ENCODE measurements at places on chromosomes 3 and 15.

DNA sequence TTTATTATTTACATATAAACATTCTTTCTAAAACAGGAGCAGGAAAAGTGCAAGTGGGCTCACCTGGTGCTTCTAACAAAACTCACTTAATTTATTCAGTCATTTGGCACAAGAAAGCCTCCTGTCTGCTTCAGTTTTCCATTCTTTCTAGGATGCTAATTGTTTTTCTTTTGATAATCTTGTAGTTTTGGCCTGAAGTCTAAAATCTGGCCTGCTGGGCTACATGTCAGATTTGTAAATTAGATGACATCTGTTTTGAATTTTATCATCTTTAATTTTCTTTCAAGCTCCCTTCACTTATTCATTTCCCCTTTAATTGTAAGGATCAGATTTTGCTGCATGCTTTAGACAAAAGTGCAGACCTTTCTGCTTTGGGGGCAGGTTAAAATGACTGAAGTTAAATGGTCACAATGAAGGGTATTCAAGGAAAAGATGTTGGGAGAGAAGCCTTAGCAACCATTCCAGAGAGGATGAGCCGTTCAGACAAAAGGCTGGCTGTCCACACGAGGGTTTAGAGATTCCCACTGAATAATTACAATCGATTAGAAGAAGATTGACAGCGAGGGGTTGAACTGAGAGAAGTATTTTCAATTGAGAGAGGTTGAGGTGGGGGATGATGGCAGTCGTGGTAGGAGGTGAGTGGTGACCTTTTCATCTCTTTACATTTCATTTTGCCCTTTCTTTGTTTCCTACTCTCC lies 59.9 kb upstream of the PTX3 start:
- no peak for DNase-seq

- peak; percentile 72 for DNase-seq
These were observed at the start of gene PLXNB1 for GRCh38 chr3:48429960-48430707. Gene PLXNB1 (minus strand): TSS chr3:48430086. CDS start chr3:48424611, 5,475 bp downstream.

DNA sequence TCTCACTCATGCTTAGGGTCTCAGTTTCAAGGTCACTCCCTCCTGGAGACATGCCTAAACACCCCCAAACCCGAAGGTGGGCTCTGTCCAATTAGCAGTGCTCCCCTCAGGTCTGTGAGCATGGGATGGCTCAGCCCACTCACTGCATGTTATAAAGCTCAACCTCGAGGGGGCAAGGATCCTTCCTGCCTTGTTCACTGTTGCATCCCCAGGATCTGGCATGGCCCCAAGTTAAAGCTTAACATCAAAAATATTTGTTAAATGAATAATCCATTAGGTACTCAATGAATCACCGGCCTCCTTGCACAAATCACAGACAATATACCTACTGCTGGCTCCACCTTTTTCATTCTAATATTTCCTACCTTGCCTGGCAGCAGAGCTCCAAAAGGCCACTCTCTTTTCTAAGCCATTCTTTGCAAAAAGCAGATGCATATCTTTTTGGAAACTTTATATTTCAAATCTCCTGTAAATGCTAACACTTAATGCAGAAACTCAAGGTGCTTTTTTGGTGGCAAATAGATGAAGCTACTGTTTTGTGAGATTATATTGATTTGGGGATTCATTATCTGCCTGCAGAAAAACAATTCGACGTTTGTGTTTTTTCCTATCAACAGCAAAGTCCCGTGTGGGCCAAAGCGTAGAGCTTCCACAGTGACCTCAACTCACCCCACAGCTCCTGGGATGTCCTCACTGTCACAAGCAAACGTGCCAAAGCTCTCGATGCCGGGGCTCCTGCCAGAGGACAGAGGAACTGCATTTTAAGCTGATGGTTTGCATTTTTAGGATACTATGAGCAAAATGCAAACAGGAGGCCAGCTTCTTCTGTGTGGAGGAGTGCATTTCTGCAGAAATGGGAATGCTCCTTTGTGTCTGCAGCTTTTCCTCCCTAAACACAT lies 35.4 kb downstream of the PCOLCE2 start:
- DNase-seq, result no peak

DNA sequence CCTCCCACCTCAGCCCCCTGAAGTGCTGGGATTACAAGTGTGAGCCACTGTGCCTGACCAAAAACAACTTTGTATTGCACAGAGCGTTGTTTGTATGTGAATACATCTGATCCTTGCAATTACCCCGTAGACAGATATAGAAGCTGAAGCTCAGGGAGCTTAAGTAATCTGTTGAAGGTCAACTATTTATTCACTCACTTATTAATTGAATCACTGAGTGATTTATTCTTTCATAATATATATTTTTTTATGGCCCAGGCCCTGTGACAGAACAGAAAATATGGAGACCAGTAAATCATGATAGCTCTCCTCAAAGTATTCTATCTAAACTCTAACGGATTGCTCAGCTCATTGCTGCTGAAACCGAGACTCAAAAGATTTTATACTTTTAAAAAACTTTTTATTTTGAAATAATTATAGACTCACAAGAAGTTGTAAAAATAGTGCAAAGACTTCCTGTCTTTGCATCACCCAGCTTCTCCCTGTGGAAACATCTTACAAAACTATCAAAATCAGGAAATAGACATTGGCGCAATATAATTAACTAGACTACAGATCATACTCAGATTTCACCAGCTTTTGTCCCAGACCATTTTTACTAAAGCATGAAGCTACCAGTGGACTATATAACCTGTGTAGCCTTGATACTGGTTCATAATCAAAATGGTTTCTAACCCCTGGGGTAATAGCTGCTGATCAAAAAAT lies 466.1 kb downstream of the PDCD6IP start:
- no peak for DNase-seq

- DNase-seq, result no peak
These were observed 169.2 kb upstream of the SLC2A2 start for GRCh38 chr3:171195686-171196085.

DNA sequence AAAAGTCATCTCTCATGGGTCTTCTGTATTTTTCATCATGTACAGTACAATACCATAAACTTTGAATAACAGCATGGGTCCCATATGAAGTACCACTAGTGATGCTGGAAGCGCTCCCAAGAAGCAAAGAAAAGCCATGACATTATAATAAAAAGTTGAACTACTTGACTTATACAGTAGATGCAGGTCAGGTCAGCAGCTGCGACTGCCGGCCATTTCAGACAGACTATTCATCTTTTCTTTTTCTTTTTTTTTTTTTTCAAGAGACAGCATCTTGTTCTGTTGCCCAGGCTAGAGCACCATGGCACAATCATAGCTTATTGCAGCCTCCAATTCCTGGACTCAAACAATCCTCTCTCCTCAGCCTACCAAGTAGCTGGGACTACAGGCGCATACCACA lies 10.2 kb downstream of the RAF1 start:
- DNase-seq, result no peak

GRCh38 chr3:178325330-178325729 lies 210.9 kb upstream of the KCNMB2 start:
- peak; percentile 60 for DNase-seq

- DNase-seq, result no peak
These were observed 144.9 kb downstream of the FEZF2 start for GRCh38 chr3:62228467-62228866.

DNA sequence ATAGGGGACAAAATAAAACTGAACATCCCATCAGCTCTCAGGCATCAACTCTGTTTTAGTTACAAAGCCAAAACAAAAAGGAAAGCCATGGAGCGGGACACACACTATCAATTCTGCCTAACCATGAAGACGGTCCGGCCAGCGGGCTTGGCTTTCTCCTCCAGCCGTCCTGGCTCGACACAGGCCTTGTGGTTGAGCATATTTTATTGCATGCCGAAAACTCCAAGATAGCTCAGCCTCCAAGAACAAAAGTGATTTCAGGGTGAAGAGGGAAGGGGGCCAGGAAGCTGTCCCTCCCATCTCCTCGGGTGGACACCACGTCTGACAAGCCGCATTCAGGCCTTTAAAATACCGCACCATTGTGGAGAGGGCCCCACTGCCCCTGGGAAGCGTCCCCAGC lies 31.2 kb downstream of the WNT5A start:
- no peak for DNase-seq

DNA sequence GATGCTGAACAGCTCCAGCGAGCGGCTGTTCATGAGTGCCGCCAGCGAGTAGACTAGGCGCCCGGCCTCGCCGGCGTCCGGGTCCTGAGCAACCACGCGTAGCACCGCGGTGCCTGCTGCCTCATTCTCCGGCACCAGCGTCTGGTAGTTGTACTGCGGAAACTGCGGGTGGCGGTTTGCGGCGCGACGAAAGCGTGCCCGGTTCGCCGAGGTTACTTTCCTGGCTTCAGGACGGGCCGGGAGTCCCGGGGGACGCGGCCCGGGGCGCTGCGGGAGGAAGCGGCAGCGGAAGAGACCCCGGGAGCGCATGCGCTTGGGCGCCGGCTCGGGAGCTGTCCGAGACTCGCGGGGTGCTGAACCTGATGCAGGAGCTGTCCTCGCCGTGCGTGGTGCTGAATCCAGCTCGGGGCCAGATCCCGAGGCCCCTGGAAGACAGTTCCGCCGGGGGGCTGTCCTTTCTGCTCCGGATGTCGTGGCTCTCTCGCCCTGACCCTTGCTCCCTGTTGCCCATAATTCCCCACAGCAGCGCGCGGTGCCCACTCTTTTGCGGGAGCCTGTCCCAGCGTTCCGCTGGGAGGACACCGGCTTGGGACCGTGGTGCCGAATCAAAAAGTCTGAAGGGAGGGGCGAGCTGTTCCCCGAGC lies 1.1 kb downstream of the CELSR3 start:
- DNase-seq, result no peak

GRCh38 chr15:64472161-64472560 lies 11.8 kb downstream of the ZNF609 start:
- no peak for DNase-seq

DNA sequence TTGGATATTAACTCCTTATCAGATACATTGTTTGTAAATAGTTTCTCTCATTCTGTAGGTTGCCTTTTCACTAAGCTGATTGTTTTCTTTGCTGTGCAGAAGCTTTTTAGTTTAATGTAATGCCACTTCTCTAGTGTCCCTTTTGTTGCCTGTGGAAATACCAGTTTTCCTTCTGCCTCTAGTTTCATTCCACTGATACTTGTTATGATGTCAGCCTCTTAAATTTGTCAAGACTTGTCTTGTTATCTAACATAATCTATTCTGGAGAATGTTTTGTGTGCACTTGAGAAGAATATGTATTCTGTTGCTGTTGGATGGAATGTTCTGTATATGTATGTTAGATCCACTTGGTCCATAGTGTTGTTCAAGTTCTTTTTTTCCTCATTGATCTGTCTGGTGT lies 18.0 kb upstream of the CEP152 start:
- DNase-seq, result no peak

DNA sequence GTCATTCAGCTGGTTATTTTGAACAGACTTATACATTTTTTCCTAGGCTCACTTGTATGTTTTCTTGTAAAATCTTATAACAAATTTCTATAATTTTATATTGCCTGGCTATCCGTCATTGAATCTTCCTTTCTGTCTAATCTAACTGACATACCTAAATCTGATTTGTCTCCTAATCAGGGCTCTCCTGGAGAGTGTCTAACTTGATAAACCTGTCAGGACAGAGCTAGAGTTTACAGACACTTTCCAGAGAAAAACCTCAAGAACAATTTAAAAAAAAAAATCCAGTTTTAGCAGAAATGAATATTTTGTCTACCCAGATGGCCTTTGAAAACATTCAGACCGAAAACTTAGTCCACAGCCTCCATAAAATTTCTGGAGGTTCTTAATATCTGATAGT lies 1305.8 kb downstream of the ROBO1 start:
- DNase-seq, result no peak

- DNase-seq, result no peak
These were observed 214.7 kb downstream of the CHST2 start for GRCh38 chr3:143334231-143334630.

GRCh38 chr3:23698652-23699313 lies 107.0 kb upstream of the UBE2E1 start:
- DNase-seq, result no peak

GRCh38 chr3:125643172-125643571 lies 47.9 kb upstream of the OSBPL11 start:
- peak; percentile 70 for DNase-seq

DNA sequence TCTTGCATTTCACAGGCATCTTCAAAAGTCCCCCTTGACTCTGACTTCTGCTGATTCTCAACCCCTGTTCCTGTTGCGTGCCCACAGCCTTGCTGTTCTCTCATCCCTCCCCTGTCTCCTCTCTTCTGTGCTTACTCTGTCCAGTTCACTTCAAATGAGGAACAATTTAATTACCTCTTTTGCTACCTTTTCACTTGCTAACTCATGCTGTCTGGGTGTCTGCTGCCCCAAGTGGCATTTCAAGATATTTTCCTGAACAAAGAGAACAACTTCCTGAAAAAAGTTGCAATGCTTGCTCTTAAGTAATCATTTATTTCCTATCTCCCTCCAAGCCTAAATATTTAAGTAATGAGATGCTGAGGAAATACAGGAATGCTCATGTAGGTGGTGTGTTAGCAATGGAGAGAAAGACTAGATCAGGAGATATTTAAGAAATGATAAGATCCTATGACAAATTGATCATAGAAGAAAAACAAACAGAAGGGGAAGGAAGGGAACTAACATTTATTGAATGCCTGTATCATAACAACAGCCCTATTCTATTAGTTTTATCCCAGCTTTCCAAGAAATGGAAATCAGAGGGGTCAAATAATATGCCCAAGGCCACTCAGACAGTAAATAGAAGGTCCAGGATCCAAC lies 42.2 kb downstream of the SV2B start:
- DNase-seq, result no peak

DNA sequence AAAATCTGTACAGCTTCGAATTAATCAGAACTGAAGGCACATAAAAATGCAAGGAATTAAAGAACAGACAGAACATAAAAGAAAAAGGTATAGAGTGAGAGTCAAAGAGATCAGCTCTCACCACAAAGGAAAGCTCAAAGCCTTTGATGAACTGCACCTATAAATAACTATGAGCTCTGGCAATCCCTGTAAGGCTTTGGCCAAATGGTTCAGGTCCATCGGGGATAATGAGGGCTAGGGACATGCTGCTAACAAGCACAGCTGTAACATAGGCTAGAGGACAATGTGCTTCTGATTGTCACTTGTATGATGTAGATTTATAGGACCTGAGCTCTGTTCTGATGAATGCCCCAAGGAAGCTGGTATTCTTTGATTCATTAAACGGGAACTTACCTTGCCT lies 113.9 kb upstream of the MRPL3 start:
- no peak for DNase-seq

DNA sequence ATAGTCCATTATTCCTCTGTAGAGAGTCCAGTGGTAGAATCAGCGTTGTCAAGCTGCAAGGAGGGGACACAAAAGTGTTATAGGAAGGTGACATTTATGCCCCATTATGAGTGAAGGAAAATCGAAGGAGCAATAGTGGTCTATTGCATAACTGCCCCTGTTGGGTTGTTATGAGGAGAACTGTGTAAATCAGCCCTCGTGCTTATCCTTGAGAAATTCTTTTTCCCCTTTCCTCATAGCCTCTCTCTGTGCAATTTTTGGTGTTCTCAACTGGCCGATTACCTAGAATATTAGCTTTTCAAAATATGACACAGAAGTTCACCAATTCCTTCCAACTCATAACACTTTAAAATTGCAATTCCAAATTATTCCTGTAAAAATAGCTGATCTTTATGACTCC lies 286.6 kb downstream of the RBMS3 start:
- DNase-seq, result no peak

DNA sequence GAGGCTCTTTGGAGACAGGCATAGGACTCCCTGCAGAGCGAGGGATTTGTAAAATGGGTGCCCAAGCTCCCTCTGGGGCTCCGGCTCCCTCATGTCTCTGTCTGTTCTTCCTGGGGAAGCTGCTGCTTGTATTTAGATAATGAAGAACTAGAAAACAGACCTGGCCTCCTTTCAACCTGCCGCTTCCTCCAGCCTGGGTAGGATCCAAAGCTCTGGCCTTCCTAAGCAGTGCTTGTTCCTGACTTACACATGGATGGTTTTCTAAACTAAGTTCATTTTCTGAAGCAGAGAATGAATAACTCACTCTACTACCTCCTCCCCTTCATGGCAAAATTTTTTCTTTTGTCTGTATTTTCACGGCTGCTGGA lies 36.9 kb upstream of the MYZAP start:
- DNase-seq, result no peak
